A549 treated with RU486 at 1 μM for 4 hours (cell line): ENCODE measurements at places on chromosomes 6 and 20. TPM values are rescaled to one million over a fixed set of nuclear protein-coding genes. Genes with fewer than 3 reads are reported as not detected.

The TGIF2 gene
- total RNA-seq, result 3.6 to 5.0 TPM (median 4.7 TPM) in 5 replicates

The PPP1R14C gene
- 0.63 to 1.5 TPM (median 0.89 TPM) in 5 replicates for total RNA-seq

The POPDC3 gene
- 21.6 to 30.9 TPM (median 29.2 TPM) in 5 replicates for total RNA-seq

The HDGFL1 gene
- total RNA-seq, result not detected in 5 replicates

The GFRA4 gene
- not detected in 5 replicates for total RNA-seq

The ZSCAN16 gene
- total RNA-seq, result 4.0 to 5.2 TPM (median 4.9 TPM) in 5 replicates

The KCNG1 gene
- total RNA-seq, result 13.9 to 24.3 TPM (median 18.1 TPM) in 5 replicates

The TP53TG5 gene
- total RNA-seq, result not detected in 5 replicates

The RPS10 gene
- total RNA-seq, result 1,988 to 2,281 TPM (median 2,050 TPM) in 5 replicates

The SLC44A4 gene
- 0.07 to 0.30 TPM in 2 of 5 replicates, not detected in the others for total RNA-seq

The GSTA3 gene
- not detected in 5 replicates for total RNA-seq

The IGF2R gene
- 27.1 to 36.3 TPM (median 30.9 TPM) in 5 replicates for total RNA-seq

The SPATS1 gene
- not detected in 5 replicates for total RNA-seq

The TBXT gene
- not detected in 5 replicates for total RNA-seq

The BMP7 gene
- 0.35 to 0.66 TPM (median 0.39 TPM) in 5 replicates for total RNA-seq

The RNF39 gene
- 0.03 to 0.06 TPM in 2 of 5 replicates, not detected in the others for total RNA-seq

The CARMIL1 gene
- 7.1 to 8.5 TPM (median 7.4 TPM) in 5 replicates for total RNA-seq

The CHMP4B gene
- total RNA-seq, result 183 to 211 TPM (median 188 TPM) in 5 replicates

The HLA-DMA gene
- total RNA-seq, result 2.7 to 3.1 TPM (median 3.0 TPM) in 5 replicates

The PNRC1 gene
- 8.9 to 23.5 TPM (median 22.3 TPM) in 5 replicates for total RNA-seq

The MOCS1 gene
- 1.0 to 1.8 TPM (median 1.6 TPM) in 5 replicates for total RNA-seq

The NNAT gene
- total RNA-seq, result not detected in 5 replicates

The GGT7 gene
- total RNA-seq, result 5.4 to 7.7 TPM (median 6.9 TPM) in 5 replicates

The NRSN1 gene
- not detected in 5 replicates for total RNA-seq

The RIPOR2 gene
- not detected in 5 replicates for total RNA-seq

The SLC13A3 gene
- total RNA-seq, result 0.03 to 0.13 TPM (median 0.06 TPM) in 3 of 5 replicates, not detected in the others

The SLCO4A1 gene
- 5.0 to 10.1 TPM (median 7.7 TPM) in 5 replicates for total RNA-seq

The CTAGE9 gene
- not detected in 5 replicates for total RNA-seq

The ENTPD6 gene
- total RNA-seq, result 87.8 to 113 TPM (median 104 TPM) in 5 replicates
